ENCODE measurements at places on chromosomes 2 and 18.
A peak's percentile ranks its signal among the peaks of the same experiment; 100 is the strongest.

DNA sequence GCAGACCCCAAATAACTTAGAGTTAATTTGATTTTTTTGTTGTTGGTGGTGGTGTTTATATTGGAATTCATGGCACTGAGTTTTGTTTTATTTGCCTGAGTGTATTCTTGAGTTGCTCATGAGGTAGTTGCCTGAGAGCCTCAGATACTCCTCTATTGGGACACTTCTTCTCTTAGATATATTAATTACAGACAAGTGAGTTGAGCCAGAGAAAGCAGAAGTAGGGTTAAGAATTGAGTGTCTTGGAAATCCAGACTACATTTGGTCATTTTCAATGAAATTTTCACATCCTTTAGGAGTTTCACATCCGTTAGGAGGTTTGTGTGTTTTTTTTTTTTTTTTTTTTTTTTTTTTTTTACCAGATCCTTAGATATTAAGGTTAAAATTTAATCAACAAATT, 29.0 kb downstream of the FMNL2 start:
- DNase-seq = no peak

DNA sequence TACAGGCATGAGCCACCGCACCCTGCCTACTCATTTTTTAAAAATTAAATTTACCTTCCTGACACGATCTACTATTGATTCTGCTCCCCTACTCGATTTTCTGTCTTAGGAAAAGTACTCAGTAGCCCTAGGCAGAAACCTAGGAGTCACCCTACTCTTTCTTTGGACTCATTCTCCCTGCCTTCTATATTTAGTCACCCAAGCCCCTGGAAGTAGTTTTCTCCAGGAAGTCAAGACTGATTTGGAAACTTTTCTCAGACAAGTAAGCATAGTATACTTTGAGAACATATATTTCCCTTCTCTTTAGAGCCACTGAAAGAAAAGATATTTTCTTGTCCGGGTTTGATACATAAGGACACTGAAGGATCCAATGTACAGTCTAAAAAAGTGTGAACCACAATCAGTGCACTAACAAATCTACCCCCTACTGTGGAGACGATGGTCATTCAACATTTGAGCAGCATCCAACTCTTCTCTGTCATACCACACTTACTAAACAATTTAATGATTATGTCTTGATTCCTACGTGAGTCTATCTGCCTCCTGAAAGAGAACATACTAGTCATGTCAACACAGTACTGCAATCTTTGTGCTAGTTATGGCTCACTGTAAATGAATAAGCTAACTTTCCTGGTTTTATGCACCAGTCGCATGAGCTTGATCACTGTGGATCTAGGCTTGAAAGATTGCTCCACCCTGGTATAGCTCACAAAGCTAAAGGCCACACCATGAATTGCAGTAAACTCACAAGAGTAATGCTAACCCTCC, 19.8 kb downstream of the YWHAQ start:
- no peak for DNase-seq

- DNase-seq = no peak
These were observed 422.7 kb downstream of the TGIF1 start for GRCh38 chr18:3872641-3873040.

DNA sequence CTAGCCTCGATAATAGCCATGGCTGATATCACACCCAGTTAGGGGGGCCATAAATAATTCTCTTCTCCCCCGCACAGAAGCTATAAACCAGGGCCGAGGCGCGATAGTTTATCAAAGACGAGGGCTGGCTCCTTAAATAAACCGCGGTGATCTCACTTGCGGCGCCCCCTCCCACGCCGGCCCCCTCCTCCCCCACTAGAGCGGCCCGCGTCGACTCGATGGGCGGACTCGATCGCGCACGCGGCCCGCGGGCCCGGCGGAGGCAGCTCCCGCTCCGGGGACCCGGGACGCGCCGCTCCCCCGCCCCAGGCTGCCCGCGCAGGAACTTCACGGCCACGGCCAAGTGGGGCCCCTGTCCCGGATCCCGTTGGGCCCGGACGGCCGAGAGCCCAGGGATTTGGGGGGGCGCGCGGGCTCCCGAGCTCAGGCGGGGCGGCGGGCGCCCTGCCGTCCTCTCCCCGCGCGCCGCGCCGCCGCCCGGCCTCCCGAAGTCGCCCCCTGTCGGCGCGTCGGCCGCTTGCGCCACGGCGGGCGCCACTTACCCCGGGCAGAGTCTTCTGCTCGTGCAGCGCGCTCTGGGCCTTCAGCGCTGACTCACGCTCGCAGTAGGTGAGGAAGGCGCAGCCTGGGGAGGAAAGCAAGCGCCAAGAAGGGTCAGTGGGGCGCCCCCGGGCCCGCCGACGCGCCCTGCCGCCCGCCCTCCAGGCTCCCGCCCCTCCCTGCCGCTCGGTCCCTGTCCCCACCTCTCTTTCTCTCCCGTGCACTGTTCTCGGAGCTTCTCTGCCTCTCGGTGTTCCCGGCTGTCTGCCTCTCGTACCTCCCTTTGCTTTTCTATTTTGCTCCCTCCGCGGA, 80.4 kb downstream of the CELF4 start:
- DNase-seq = peak; percentile 83

DNA sequence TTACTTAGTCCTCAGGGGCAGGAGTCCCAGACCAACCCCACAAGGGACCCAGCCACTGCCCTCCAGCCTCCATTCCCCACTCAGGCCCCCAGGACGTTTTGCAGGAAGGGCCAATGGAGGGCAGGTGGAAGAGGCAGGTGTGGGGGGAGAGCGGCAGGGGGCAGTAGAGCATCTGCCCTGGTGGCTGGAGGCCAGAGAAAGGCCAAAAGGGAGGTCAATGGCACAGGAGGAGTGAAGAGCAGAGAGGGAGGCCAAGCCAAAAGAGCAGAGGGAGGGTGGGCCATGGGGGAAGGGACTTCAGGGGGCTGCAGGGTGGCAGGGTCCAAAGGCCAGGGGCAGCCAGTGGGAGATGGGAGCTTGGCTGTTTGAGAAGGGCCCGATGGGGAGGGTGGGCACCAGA, 17.3 kb upstream of the GPR55 start:
- no peak for DNase-seq

- DNase-seq = no peak
These were observed 66.5 kb upstream of the CABLES1 start for GRCh38 chr18:23068570-23069310.

- DNase-seq = no peak
These were observed 69.5 kb downstream of the GPD2 start for GRCh38 chr2:156505696-156506095.

- DNase-seq = peak; percentile 37
These were observed 97.9 kb upstream of the GPR45 start for GRCh38 chr2:105143467-105144151.

DNA sequence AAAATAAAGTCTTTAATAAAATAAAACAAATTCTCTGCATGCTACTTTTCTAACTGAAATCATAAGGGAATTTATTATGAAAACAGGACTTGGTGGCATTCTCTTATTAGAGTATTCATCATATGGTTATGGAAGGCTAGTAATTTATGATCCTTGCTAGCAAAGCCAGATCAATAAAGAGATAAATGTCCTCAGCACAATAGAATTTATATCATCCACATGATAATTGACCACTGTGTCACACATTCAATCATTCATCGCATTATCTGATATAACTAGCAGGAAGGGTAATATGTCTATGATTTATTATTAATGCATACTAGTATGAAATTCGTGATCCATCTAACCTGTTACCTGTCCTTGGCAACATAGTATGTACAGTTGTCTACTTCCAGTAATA, 175.8 kb downstream of the MYO3B start:
- DNase-seq = no peak

DNA sequence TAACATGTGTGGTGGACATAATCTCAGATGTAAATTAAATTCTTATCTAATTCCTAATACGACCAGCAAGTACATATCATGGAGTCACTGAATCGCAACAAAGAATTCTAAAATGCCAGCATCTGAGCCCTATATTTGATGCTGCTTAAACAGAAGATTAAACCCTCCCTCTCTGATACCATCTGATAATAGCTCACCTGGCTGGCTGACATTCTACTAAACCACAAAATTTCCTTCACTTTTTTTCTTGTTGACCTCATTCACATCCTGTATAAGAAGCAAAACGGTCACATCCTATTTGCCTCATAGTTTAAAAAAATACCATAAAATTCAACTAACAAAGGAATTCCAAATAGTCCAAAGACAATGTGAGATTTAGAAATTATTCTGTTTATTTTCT, 371.6 kb upstream of the SLC8A1 start:
- DNase-seq = no peak

DNA sequence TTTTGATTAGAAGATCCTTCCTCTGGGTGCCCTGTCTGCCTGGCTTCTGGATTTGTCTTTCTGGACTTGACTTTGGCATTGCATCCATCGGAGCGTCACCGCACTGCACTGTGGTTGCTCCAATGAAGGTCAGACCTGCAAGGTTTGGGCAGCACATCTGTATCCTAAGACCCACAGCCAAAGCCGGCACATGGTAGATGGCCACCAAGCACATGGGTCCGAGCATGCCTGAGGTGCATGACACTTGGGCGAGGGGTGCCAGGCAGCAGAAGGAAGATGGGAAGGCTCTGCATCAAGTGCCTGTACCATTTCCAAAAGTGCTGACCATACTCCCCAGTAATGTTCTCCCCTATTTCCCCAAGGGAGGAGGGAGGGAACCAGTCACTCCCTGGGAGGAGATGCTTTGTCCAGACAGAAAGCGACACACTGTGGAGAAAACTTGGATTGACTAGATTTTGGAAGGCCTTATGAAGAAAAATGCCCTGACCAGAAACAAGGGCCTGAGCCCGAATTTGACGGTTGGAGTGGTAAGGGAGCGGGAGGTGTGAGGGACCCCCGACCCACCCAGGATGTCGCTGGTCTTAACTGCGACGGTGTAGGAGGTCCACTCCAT, 149.9 kb downstream of the LOXHD1 start:
- DNase-seq = no peak

GRCh38 chr18:48333563-48333962, 75.6 kb downstream of the ZBTB7C start:
- DNase-seq = no peak

DNA sequence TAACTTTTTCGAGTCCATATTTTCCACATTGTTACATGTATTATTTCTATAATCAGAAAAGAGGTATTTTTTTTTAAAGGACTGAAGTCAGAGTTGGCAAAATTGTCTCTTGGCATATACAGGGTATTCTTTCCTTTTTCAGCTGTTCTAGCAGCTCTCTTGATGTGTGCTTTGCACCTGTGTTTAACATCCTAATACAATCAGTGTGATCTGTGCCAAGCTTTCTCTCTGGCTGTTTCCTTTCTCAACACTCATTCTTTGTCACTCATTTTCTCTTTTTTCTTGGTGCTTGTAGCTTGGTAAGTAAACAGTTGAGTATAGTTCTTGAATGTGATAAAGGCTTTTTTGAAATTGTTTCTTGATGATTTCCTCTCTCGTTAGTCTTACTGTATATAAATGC, 9.2 kb downstream of the RNMT start:
- no peak for DNase-seq

DNA sequence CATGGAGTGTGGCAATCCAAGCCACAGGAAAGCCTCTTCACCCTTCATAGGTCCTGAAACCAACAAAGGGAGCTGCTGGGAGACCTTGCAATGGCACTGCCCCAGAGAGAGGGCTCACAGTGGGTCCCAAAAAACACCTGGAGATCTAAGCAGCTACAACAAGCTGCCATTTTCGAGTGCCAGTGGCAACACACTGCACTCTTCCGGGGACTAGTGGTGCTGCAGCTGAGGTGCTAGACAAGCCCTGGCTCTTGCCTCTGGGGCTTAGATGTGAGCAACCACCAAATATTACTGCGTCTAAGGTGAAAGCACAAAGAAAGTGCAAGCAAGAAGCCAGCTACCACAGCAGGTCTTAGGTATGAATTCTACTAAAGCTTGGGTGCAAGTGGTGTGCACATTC, 192.9 kb downstream of the NOL4 start:
- no peak for DNase-seq

DNA sequence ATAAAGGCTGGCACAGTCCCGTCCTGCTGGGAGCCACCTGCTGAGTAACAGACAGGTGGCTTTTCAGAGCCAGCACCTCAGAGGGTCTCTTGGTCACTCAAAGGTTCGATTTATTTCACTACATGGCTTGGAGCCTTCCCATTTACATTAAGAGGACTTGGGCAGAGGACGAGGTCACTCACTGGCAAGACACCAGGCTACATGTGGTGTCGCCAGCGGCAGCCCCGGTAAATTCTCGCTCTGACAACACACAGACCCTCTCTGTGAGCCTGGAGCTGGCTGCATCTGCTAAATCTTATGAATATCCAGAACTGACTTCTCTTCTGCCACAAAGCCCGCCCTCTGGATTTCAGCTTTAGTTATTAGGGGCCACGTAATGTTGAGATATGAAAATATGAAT, 254.7 kb downstream of the VAPA start:
- no peak for DNase-seq

DNA sequence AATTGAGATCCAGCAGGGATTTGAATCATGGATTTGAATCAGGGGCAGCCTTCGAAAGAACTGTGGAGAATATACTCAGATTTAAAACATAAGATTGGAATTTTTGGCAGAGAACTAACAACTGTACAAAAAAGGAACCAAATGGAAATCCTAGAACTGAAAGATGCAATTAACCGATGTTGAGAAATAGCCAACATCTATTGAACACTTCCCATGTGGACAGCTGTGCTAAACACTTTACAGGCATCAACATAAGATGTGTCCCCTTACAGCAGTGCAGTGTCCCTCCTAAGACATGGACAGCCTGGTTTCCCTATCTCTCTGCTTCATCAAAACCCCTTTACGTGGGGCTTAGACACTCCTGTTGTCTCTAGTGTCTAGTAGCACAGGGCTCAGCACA, 3.7 kb upstream of the IL1RN start:
- DNase-seq = no peak

DNA sequence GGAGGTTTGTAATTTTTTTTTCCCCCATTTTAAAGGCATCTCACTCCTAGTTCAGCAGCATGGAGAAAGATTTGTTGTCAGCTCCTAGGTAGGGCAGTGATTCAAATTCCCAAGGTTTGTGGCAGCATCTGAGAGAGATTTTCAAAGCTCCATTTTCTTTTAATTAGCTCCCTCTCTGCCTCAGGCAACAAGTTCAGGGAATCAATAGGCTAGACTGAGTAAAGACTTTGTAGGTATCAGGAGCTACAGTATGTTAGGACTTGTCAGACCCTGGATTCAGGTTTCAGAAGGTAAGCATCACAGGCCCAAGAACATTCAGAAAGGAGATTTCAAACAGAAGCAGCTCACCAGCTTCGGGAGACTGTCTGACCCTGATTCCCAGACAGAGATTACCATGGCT, 273.3 kb upstream of the ERBB4 start:
- DNase-seq = no peak

GRCh38 chr18:13440277-13441248, 222.0 kb downstream of the LDLRAD4 start:
- DNase-seq = no peak
